ENCODE measurements at places on chromosomes 13 and 19. TPM values are rescaled to one million over a fixed set of nuclear protein-coding genes. Genes with fewer than 3 reads are reported as not detected.
A peak's percentile ranks its signal among the peaks of the same experiment; 100 is the strongest.

GRCh38 chr13:30163441-30163840 lies 143.9 kb downstream of the KATNAL1 start:
- no peak for DNase-seq
- no peaks in the 10 kb centered on the region for H3K4me1 ChIP-seq
- no peaks in the 10 kb centered on the region for H3K27me3 ChIP-seq
- H3K36me3 ChIP-seq: no peaks in the 10 kb centered on the region

DNA sequence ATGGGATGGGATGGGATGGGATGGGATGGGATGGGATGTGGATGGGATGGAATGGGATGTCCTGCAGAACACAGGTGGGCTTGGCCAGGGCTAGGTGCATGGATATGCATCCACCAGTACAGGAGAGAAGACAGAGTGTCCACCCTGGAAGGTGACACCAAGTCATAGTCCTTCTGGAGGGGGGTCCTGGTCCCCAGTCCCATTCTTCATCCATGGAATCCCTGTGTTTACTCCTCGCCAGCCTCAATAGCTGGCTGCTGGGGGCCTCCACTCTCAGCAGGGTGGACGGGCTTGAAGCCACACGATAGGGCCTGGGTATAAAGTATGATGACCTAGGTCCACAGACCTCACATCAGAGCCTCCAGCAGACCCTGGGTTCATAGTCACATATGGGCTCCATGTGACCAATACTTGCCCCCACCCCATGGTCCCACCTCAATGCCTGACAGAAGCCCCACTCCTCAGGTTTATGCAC lies 40.1 kb downstream of the RFX2 start:
- H3K4me1 ChIP-seq: peaks cover 35% of the 10 kb centered on the region
- no peak overlapping the region for H3K27ac ChIP-seq
- H3K27me3 ChIP-seq: no peaks in the 10 kb centered on the region
- no peak for DNase-seq
- H3K4me3 ChIP-seq: no peak overlapping the region

Gene GARIN5A
- 3.7 TPM for total RNA-seq

Gene LRP3
- total RNA-seq: 3.0 TPM

Gene NMRK2
- total RNA-seq: not detected

Gene LACC1
- total RNA-seq: 3.0 TPM

Gene APC2
- 1.6 TPM for total RNA-seq

- H3K4me1 ChIP-seq: no peaks in the 10 kb centered on the region
- H3K27me3 ChIP-seq: no peaks in the 10 kb centered on the region
- no peaks in the 10 kb centered on the region for H3K36me3 ChIP-seq
- H3K27ac ChIP-seq: no peak overlapping the region
These were observed 151.6 kb downstream of the ZNF486 start for GRCh38 chr19:20318616-20319015.

- no peaks in the 10 kb centered on the region for H3K27me3 ChIP-seq
- DNase-seq: peak; percentile 52
- H3K27ac ChIP-seq: no peak overlapping the region
- H3K36me3 ChIP-seq: no peaks in the 10 kb centered on the region
- peaks cover 16% of the 10 kb centered on the region for H3K4me1 ChIP-seq
- H3K4me3 ChIP-seq: peak overlapping the region; percentile 73
These were observed 6.8 kb upstream of the DGKH start for GRCh38 chr13:42041684-42042035.

GRCh38 chr13:27619728-27620376 lies 477 bp downstream of the LNX2 start:
- peak overlapping the region; percentile 98 for H3K27ac ChIP-seq
- H3K4me1 ChIP-seq: peaks cover 42% of the 10 kb centered on the region
- no peaks in the 10 kb centered on the region for H3K27me3 ChIP-seq
- H3K36me3 ChIP-seq: 0 out of 2 replicates have a peak, but pooled peaks cover 13% of the 10 kb centered on the region

DNA sequence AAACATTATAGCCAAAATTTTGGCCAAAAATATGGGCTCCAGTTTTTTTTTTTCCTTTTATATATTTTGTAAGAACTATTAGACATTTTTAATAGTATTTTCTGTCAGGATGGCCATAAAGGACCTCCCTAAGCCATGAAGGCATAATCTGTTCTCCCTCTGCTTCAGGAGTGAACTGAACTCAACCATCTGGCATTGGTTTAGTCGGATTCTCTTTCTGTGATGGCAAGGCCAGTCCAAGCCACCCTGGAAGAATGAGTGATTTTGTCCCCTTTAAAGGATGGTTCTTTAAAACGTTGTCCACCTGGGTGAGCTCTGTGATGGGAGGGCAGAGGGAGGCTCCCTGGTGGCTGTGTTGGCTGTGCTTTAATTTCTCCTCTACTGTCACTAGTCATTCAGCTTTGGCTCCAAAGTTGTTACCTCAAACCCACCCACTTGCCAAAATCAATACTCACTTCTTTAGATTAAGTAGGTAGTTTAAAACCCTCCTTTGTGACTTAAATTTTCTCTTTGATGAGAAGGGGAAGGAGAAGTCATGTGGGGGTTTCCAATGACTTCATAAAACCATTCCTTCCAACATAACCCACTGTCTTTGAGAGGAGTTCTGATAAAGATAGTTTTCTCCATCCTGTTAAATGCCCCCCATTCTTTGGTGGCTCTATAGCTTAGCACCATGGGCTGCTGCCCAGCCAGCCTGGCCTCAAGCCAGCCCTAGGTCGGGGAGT lies 4.4 kb downstream of the TNFRSF19 start:
- H3K27ac ChIP-seq: no peak overlapping the region
- no peak for DNase-seq
- H3K4me3 ChIP-seq: no peak overlapping the region
- H3K36me3 ChIP-seq: no peaks in the 10 kb centered on the region
- H3K4me1 ChIP-seq: no peaks in the 10 kb centered on the region
- peaks cover 11% of the 10 kb centered on the region for H3K27me3 ChIP-seq

DNA sequence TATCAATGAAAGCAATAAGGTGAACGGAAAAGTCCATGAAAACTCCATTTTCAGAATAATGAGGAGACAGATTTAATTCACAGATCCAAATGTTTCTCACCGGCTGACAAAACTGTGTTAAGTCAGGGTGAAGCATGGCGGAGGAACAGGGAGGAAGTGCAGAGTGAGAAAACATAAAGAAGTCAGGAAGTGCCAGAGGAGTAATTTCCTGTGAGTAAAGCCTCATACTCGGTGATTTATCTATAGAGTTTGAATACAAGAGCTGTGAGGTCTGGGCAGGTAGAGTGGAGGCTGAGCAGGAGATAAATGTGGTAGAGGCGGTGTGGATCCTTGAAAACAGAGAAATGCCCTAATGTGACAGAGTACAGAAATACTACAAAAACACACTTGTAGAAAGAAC lies 11.4 kb downstream of the CARD8 start:
- H3K4me1 ChIP-seq: peaks cover 7% of the 10 kb centered on the region
- no peak overlapping the region for H3K27ac ChIP-seq
- H3K36me3 ChIP-seq: no peaks in the 10 kb centered on the region
- DNase-seq: no peak
- no peak overlapping the region for H3K4me3 ChIP-seq
- H3K27me3 ChIP-seq: no peaks in the 10 kb centered on the region

DNA sequence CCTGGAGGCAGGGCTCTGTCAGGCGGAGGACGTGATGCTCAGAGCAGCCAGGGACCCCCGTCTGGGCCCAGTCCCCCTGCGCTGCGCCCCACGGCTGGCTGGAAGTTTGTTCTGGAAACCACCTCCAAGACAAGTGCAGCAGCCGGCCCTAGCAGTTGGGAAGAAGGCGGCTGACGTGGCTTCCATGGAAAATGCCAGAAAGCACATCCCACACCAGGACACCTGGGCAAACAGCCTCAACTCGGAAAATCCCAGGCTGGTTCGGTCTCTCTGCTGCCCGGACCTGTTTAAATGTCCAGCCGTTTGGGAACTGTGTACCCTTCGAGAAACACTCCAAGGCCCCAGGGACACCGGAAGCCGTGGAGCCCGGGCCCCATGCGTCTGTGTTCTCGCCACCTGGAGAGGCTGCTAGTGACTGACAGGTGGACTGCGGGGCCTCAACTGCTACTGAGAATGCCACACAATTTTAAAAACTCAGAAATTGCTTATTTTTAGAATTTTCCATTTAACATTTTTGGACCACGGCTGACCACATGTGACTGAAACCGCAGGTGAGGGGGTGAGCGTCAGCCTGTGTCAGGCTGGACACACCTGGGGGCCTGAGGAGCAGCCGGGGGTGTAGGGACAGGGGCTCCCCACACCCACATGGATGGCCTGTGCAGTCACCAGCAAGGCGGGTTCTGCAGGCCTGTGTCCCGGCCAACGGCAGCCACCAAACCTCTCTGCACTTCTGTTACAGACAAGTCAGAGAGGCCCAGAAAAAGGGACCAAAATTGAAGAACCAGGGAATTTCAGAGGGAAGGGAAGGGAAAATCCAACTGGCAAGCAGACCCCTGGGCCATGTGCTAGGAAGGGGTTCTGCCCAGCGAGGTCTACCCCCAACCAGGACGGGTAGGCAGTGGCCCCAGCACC lies 31.7 kb downstream of the RASA3 start:
- H3K27ac ChIP-seq: no peak overlapping the region
- H3K36me3 ChIP-seq: no peaks in the 10 kb centered on the region
- H3K4me3 ChIP-seq: no peak overlapping the region

DNA sequence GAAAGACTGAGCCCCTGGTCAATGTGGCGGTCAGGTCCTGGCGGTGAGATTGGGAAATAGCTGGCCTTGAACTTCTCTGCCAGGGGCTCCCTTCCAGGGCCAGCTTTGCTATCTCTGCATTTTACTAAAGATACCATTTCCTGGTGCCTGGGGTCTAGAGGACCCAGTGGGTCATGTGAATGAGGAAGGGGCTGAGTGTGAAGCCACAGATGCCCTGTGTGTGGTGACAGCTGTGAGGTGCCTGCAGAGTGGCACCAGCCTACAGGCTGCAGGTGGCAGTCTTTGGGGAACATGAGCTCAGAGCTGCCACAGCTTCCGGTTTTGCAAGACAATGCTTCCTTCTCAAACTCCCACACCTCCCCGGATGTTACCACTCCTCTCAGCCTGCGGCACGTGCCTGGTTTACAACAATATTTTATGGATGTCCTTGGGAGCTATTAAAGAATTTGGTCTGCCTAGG lies 5.2 kb upstream of the MLNR start:
- no peaks in the 10 kb centered on the region for H3K4me1 ChIP-seq
- H3K27me3 ChIP-seq: no peaks in the 10 kb centered on the region
- no peak overlapping the region for H3K4me3 ChIP-seq
- no peak for DNase-seq

Gene SPIB
- total RNA-seq: 0.83 TPM

Gene RASL11A
- total RNA-seq: 3.8 TPM

Gene CNN1
- 0.44 TPM for total RNA-seq

Gene WDR88
- not detected for total RNA-seq

Gene TIMM50
- total RNA-seq: 85.5 TPM

Gene SELENOV
- 0.35 TPM for total RNA-seq

DNA sequence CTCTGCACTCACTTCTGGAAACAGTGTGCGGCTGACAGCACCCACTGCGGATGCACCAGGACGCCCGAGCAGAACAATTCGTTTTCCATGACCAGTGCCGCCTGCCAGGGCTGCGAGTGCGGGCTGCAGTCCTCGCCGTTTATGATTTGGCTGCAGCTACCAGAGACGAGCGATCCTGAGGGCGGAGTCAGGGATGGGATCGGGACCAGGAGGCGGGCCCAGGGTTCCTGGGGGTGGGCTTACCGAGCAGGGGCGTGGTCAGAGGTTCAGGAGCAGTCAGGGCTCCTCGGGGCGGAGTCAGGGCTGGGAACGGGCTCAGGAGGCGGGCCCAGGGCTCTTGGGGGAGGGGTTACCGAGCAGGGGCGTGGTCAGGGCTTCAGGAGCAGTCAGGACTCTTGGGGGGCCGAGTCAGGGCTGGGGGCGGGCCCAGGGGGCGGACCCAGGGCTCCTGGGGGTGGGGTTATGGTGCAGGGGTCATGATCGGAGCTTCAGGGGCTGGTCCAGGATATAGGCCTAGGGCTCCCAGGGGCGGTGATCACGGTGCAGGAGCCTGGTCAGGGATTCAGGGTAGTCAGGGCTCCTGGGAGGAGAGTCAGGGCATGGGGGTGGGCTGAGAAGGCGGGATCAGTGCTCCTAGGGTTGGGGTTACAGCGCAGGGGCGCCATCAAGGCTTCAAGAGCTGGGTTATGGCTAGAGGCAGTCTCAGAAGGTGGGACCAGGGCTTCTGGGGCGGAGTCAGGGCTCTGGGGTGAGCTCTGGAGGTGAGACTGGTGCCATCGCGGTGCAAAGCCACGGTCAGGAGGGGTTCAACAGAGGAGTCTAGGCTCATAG lies 1.7 kb downstream of the KLK4 start:
- no peak overlapping the region for H3K27ac ChIP-seq
- no peaks in the 10 kb centered on the region for H3K4me1 ChIP-seq
- H3K27me3 ChIP-seq: peaks cover 58% of the 10 kb centered on the region
- H3K4me3 ChIP-seq: no peak overlapping the region
- DNase-seq: peak; percentile 79

Gene SAFB2
- 66.1 TPM for total RNA-seq

DNA sequence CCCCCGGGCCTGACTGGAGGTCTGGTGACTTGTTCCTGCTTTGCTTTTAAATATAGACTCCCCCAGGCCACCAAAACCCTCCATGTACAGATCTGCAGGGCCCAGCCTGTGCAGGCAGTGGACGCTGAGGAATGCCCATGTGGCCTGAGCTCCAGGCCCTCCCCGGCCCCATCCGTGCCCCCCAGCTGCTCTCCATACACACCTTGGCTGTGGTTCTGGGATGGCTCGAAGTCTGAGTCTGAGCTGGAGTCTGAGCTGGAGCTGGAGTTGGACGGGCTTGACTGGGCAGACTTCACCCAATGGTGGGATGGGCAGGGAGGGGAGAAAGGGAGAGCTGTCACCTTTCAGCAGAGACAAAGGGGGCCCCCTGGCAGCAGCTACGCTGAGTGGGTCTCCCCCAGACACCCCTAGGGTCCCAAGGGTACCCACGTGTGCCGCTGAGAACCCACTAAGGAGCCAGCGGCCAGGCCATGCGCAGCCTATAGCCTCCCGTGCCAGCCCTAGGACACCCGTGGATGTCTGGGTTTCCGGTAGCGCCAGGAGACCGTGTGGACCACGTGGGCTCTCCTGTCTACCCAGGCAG lies 61.9 kb downstream of the MLLT1 start:
- no peaks in the 10 kb centered on the region for H3K27me3 ChIP-seq
- no peak for DNase-seq
- H3K27ac ChIP-seq: no peak overlapping the region
- H3K4me3 ChIP-seq: no peak overlapping the region
- H3K36me3 ChIP-seq: no peaks in the 10 kb centered on the region

- no peak for DNase-seq
- no peaks in the 10 kb centered on the region for H3K4me1 ChIP-seq
- no peak overlapping the region for H3K27ac ChIP-seq
- H3K27me3 ChIP-seq: no peaks in the 10 kb centered on the region
These were observed 10.2 kb downstream of the C19orf25 start for GRCh38 chr19:1468821-1469254.
